Vagina (tissue), 2 donors: ENCODE measurements at places on chromosomes 6 and 20.

DNA sequence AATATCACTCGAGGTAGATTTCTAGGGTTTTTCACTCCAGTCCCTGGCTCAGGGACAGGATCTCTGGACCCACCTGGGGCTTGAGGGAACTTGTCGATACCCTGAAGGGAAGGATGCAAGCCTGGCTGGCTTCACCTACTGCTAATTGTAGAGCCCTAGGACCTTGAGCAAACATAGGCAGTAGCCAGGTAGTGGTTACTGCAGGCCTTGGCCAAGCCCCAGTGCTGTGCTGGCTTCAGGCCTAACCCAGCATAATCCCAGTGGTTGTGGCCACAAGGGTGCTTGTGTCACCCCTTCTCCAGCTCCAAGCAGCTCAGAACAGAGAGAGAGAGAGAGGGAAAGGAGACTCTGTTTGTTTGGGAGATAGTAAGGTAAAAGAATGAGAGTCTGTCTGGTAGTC, 5.8 kb upstream of the MCM9 start:
- DNase-seq = peak; percentile 87

GRCh38 chr6:1482381-1483166, 93.2 kb downstream of the FOXF2 start:
- DNase-seq = no peak

DNA sequence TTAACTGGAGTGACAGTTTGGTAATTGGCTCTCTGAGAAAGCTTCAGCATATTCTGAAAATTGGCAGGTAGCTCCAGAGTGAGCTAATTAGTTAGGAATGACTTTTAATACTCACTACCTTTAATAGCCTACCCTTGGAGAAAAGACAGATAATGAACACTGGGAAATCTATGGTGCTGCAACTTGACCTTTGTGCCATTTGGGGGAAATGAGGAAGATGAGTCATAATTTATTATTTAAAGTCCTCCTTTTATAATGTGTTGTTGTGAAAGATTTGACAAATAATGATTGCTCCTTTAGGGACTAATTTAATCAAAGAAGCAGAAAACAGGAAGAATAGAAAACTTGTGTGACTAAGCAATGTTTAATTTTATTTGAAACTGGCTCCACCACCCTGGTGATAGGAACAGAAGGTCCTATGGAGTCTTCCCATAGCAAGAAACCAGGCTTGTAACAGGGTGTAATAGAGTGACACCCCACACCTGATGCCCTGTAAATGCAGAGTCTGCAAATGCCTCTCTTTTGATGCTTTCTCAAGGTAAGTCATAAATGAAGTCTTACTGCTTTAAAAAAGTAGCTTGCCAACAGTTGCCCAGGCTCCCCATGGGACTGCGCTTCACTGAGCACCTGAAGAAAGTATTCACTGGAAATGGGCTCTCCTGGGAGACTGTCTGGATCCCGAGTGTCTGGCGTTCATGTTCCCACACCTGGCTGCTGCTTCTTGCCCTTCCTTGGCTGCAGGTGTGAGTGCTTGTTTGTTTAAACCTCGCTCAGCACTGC, 134.4 kb downstream of the LRRC1 start:
- DNase-seq = no peak

DNA sequence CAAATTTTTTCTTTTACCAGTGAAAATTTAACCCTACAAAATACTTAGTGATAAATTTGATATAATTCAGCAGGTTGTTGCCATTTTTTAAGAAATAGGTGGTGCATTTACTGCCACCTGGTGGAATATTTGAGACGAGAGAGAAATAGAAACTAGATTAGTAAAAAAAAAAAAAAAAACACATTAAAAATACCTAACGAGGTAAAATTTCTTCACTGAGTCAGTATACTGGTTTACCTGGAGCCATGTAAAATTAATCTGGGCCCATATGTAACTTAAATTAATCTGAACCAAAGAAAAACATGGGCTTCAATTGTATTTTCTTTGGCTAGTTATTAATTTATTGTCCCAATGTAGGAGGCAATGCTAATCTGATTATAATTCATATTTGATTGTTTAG, 520.8 kb downstream of the EPM2A start:
- no peak for DNase-seq

GRCh38 chr6:105601541-105602236, 198.8 kb upstream of the PREP start:
- peak; percentile 96 for DNase-seq

GRCh38 chr6:131597446-131597845, 24.4 kb downstream of the ARG1 start:
- DNase-seq = no peak

GRCh38 chr20:32505723-32506473, 79.2 kb downstream of the NOL4L start:
- no peak for DNase-seq

DNA sequence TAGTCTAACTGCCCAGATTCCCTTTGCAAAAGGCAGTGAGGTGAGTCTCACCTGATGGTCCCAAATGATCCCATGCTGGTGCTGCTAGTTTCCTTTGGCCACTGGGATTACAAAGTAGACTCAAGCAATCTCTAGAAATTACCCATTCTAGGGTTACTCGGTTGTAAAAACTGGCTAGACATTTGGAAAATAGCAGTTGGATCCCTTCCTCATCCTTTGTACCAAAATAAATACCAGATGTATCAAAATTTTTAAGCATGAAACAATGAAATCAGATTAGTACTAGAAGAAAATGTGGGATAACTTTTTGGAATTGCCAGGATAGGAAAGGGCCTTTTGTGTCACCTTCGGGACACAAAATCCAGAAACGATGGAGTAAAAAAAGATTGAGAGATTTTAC, 112.9 kb upstream of the TOP1 start:
- DNase-seq = no peak

GRCh38 chr20:4299773-4300172, 284.4 kb upstream of the RNF24 start:
- DNase-seq = no peak

DNA sequence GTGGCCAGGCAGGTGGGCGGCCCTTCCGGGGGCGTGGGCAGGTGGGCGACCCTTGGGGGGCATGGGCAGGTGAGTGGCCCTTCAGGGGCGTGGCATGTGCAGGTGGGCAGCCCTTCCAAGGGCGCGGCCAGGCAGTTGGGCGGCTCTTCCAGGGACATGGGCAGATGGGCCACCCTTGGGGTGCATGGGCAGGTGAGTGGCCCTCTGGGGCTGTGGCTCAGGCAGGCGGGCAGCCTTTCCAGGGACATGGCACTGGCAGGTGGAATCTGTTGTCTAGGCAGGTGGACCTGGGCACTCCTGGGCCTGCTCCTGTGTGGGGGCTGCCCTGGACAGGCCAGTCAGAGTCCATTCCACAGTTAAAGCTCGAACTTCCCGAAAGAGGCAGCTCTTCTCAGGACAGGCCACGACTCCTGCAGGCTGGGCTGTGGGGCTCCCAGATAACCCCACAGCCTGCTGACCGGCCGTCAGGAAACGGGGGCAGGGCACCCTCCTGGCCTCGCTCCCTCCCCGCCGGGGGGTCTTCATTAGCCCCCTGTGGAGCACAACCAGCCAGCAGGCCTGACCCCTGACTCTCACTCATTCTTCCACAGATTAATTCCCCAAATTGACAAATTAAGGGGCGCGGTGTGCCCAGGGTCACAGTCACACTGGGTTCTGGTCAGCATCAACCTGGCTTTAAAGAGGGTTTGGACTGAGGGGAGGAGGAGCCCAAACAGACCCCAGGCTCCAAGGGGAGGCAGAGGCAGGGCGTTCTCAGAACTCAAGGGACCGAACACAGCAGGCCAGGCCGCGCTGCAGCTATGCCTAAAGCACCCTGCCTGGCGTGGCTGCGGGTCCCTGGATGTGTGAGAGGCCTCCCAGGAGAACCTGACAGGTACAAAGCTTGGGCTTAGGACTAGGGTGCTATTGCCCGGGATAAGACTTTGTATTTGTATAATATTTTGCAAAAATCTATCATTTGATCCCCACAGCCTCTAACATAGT, 130.0 kb downstream of the DLL1 start:
- DNase-seq = no peak

DNA sequence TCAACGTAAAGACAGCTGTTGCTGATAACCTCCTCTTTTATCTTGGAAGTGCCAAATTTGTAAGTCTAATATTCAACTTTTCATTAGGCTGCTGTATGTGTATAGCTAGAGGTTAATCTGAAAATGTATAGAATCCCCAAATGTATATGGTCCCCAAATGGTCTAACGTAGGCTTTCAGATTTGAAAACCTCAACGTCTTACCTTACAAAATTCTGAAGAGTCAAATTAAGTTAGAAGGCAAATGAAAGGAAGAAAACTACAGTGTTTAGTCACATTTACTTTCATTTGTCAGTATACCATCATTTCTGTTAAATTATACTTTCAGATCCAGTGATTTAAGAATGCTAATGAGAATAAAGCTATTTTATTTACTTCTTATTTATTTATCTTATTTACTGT, 256.9 kb downstream of the ARHGAP18 start:
- no peak for DNase-seq

DNA sequence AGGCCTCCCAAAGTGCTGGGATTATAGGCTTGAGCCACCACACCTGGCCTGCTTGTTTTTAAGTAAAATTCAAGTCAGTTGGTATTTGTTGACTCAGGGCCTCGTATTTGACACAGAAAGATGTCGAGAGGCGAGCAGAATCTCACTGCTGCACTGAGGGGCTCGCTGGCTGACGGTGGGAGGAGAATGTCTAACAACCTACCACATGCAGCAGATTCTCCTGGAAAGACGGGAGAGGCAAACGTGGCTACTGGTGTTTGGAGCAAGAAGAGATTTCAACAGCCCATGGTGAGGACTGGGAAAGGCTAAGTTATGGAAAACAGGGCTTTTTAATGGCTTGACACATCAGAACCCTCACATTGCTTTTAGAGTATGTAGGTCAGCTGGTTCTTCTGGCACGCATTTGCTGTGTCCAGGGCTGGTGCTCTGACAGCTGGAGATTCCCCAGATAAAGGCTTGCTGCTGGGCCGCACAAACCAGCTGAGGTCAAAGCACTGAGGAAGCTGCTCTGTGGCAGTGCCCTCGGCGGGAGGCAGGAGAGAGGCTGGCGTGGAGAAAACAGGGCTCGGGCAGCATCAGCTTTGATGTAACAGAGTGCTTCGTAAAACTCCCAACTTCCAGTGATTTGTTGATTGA, 84.2 kb upstream of the FRMD1 start:
- peak; percentile 69 for DNase-seq

GRCh38 chr6:11404838-11405237, 132.7 kb upstream of the TMEM170B start:
- DNase-seq = no peak

DNA sequence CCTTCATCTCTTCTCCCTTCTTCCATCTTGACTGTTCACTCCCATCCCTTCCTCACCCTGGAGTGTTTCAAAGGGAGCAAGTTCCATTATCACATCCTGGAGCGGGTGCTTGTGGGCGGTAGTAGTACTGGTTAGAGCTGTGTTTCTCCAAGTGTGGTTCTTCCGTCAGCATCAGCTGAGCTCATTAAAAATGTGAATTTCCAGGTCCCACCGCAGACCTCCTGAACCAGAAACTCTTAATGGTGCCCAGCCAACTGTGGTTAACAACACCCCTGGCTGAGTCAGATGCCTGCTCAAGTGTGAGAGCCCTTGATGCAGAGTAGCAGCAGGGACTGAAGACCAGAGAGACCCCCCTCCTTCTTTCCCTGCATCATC, 24.4 kb downstream of the ANGPT4 start:
- DNase-seq = no peak

- no peak for DNase-seq
Observed at GRCh38 chr6:125745281-125746018, 4.0 kb upstream of the HEY2 start.

- DNase-seq = peak; percentile 54
Observed at GRCh38 chr20:49540232-49540620, 27.7 kb downstream of the PTGIS start.

- DNase-seq = no peak
Observed at GRCh38 chr6:15842727-15843117, 179.9 kb upstream of the DTNBP1 start.

DNA sequence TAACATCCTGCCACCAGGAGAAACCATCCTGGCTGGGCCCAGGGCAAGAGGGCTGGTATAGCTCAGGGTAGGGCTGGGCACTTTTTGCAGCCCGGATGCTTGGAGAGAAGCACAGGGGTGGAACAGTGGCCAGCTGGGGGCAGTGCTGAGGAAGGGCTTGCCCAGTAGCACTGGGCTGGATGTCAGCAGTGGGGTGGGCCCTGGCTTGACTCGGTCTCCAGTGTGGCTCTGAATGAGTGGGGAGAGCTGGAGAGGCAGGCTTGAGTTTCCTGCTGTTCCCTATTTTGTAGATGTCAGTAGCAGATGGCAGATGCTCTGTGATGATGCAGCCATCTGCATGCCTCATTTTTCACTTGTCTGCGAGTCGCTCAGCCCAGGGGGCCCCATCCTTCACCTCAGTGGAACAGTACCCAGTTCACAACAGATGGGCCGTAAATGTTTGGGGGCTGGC, 56.3 kb upstream of the TULP1 start:
- no peak for DNase-seq
